ENCODE measurements at places on chromosomes 2 and 18.
A peak's percentile ranks its signal among the peaks of the same experiment; 100 is the strongest.

GRCh38 chr2:235526166-235526565 lies 32.3 kb downstream of the AGAP1 start:
- DNase-seq = no peak

DNA sequence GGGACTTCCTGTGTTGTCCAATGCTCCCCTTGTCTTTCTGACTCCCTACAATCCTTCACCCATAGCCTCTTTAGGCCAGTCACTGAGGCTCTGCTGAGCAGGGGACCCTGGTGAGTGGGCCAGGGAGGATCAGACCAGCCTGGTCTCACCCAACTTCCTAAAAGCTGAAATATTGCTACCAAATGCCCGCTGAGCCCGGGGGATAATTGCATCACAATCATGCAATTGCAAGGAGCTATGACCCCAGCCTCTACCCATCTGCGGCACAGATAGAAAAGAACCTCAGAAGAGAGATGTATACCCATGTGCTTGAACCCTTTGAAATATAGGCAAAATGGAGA lies 3.7 kb upstream of the SP100 start:
- no peak for DNase-seq

DNA sequence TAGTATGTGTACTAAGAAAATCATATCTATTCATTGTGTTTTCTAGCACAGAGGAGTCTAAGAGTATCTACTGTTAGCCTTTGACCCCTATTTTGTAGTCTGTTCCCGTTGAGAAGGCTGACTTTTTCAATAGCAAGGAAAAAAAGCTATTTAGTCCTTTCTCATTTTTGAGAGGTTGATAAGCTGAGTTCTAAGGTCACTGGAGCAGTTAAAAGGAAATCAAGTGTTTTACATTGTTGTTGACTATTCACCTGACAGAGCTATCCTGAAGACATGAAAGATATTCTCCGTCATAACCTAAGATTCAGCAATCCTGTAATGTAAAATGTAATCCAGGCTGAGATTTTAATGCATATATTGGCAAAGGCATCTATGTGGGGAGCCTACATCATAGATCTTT lies 280.3 kb upstream of the NRP2 start:
- peak; percentile 12 for DNase-seq

DNA sequence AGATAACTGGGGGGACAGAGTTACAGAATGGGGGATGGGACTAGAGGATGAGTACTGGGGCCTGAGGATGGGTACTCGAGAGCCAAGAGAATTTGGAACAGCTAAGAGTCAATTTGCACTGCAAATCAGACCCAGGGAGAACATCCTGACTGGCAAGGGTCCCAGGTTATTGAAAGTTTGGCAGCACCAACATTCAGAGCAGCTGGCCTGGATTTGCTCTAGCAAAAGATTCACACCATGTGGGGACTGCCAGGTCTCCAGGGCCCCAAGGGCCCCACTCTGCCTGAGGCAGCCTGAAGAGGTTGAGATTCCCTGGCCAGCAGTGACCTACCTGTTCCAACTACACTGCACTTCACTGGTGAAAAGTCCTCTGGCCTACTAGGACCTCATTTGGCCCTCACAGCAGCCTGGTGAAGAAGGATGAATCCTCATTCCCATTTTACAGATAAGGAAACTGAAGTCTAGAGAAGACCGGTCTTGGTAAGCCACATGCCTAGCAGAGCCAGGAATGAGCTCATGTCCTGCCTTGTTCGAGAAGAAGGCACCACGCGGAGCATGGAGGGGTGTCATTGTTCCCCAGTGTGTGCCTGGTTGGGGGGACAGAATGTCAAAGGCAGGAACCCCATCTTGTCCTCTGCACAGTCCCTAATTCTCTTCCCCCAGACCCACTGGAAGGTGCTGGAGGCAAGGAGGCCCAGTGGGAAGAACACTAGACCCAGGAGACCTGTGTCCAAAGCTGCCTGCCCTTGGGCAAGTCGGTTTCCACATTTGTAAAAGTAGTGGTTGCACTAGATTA lies 258.6 kb downstream of the TNS1 start:
- no peak for DNase-seq

DNA sequence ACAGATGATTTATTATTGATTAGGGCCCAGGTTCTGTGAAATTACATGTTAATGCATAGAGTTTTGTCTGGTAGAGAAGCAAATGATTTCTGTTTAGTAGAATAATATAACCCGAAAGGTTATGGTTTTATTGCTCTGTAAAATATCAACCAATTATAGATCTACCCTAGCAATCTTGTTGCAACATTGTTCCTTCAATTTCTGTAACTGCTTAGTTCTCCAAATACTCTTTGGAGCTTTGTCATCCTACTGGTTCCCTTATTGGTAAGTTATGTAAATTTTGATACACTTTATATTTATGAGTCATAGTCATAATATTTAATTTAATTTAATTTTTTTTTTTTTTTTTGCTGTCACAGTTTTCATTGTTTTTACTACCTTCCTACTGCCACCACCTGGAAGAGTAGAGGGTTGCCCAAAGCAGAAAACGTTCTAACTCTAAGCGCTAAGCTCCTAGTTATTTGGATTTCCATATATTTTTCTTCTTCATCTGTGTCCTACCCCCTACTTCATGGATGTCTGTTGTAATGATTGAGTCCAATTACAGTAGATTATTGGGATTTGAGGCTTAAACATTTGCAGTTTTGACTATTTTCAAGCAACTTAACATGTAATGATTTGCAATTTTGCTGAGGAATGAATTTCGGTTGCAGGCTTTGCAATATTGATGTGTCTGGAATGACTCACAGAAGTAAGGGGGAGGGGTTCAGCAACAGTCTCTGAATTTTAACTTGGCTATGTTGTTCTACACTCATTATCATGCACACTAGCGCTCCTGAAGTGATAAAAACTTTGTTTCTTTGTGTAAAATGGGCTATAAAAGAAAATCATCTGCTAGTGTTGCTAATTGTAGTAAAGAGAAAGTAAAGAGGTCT lies 51.1 kb downstream of the NABP1 start:
- peak; percentile 26 for DNase-seq

Measured in small intestine (tissue), 16 donors.